Thymus (tissue), 14 donors: ENCODE measurements at places on chromosomes 6 and 20. TPM values are rescaled to one million over a fixed set of nuclear protein-coding genes. Genes with fewer than 3 reads are reported as not detected.

The GUCA1A gene
- 0.19 TPM for total RNA-seq

DNA sequence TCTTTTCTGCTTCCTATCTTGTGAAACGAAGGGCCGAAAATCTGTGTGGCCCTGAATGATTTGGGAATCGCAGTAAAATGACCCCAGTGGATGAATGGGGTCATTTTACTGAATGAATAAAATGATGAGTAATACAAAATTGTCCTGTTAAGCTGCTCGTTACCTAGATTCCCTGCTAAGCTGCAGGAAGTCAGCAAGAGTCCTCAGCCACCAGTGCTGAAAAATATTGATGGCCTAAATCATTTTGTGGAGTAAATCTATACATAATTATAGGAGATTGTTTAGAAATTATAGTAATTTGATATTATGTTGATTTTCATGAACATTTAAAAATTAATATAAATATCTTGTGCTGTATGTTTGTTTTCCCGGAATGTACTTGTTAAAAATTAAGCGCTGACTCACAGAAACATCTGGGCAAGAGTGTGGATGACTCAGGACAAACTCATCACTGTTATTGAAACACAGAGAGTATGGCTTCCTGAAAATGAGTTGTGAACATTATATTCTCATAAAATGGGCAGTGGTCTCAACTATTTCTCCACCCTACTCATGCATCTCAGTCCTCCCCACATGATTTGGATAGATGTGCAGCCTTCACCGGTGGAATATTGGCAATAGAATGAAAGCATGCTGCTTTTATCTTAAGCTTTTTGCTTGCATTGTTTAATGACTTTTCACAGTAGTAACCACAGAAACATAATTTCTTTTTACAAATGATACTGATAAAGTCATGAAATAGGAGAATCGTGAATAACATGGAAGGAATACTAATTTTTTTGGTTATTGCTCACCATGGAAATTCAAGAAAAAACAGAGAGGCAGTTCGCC lies 36.2 kb upstream of the RGS17 start:
- no peak for DNase-seq

The GJA10 gene
- total RNA-seq, result 0.05 TPM

The ID1 gene
- 39.4 TPM for total RNA-seq

The COX4I2 gene
- 4.1 TPM for total RNA-seq

The C2 gene
- 9.0 TPM for total RNA-seq

The HIVEP2 gene
- 16.4 TPM for total RNA-seq

- no peak for DNase-seq
These were observed 63.0 kb downstream of the ARID1B start for GRCh38 chr6:156840136-156840535.

The ITCH gene
- total RNA-seq, result 36.3 TPM

The ZFP57 gene
- total RNA-seq, result 0.09 TPM

The TCP11 gene
- 0.33 TPM for total RNA-seq

- no peak for DNase-seq
These were observed 1.1 kb downstream of the B4GALT5 start for GRCh38 chr20:49712646-49712995.

- DNase-seq, result peak; percentile 78
These were observed 872 bp upstream of the RBM39 start for GRCh38 chr20:35742741-35743523.

GRCh38 chr6:81785377-81785776 lies 32.9 kb upstream of the TENT5A start:
- DNase-seq, result no peak

DNA sequence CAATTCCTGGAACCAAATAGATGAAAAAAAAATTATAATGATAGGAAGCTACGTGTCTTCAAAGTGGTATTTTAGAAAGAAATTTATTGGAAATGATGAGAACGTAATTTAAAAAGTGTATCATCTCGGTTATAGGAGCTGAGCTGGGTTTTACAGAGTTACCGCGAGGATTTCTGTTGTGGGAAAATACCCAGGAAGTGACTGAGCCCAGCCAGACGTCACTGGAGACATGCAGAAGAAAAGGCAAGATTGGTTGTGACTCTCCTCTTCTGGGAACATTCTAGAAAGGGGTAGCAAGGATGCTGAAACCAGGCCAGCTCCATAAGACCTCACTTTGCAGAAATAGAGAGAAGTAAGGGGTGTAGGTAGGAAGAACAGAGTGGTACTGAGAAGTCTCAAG lies 95.9 kb upstream of the ADGRF1 start:
- DNase-seq, result no peak

DNA sequence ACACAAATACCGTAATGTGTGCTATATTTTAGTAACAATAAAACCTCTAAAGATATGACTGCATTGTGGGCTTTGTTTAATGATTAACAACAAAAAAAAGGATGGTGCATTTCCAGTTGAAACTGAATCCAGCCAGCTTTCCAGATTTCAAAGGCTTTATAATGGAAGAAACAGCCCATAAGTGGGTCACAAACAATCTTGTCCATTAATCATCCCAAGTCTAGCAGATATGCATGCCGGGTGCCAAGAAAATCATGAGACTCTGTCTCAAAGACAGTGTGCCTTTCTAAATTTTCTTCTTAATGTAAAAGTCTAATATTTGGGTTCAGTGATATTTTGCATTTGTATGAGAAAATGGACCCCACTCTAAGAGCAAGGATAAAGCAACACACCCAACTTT lies 20.6 kb upstream of the LAMP5 start:
- no peak for DNase-seq

DNA sequence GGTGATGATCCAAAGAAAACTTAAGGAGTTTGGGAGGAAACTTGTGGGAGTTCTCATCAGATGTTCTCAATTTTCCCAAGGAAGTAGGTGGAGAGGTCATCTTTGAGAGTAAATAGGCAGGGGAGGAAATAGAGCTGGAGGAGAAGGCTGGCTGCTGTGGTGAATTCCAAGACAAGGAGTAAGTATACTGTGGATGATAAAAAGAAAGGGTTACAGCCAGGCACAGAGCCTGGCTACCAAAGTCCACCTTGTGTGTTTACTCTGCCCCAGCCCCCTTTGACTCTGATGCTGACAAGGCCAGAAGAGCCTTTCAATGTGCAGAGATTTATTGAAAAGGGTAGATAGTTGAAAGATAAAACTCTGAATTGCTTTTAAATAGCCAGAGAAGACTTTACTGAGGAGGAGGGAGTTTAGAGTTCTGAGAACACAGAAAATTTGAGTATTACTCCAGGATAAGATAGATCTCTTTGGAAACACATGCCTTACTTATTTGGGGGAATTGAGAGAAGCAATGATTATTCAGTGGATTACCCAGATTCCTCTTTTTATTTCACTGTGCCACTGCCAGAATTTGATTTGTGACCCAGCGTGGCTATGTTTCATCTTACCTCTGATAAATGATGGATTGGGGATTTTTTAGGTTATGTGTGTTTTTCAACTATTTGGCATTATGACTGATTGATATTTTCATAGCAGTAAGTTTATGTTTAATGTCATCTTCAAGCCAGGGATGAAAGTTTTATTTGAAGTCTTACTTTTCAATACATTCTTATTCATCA lies 182.6 kb upstream of the JAG1 start:
- DNase-seq, result no peak

DNA sequence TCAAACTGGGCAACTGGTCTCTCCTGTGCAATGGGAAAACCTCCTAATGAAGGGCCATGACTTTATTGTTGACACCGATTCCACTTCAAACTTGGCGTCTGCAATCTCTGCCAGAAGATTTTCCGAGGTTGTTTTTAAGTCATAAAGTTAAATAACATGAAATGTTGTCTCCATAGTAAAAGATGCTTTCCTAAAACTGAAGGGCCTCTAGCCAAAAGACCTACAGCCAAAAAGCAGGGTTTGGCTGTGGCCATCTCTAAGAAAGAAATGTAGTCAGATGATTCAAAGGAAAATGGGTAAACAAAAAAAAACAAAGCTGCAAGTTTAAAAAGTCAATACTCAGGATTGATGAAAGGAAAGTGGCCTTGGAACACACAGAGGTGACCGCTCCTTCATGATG lies 14.1 kb downstream of the CD93 start:
- DNase-seq, result no peak

- no peak for DNase-seq
These were observed 586.5 kb upstream of the EPHA7 start for GRCh38 chr6:94005835-94006234.

- DNase-seq, result no peak
These were observed 54.2 kb downstream of the BCAS4 start for GRCh38 chr20:50848846-50849673.

DNA sequence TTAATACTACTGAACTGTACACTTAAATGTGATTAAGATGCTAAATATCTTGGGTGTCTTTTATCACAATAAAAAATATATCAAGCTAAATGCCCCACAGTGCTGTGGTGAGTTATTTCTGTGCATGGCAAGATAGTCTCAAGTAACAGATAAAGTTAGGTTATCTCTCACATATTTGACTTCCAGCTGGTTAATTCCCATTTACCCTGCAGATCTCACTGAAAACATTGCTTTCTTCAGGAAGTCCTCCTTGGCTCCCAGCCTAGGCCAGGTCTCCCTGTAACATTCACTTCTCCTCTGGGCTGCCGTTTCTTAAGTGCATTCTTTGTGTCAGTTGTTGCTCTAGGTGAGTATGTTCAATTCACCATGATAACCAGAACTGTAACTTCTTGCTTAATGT lies 59.1 kb downstream of the SLC22A1 start:
- DNase-seq, result no peak

GRCh38 chr6:11282245-11282644 lies 49.8 kb upstream of the NEDD9 start:
- DNase-seq, result no peak

DNA sequence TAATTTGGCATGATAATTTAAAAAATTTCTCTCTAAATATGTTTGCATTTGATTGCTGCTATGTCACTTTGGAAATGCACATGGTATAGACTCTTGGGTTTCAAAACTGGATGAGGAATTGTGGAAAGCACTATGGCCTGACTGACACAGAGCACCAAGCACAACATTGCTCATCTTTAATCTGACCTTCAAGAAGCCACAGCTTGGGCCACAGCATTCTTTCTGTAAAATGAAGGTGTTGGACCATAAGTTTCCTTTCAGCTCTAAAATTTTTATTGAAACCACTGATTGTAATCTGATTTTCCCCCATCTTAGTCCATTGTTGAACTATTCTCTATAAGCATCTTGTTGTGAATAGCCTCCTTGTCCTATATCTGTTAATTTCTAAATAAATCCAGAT lies 41.0 kb downstream of the QKI start:
- DNase-seq, result no peak

The RIPOR3 gene
- 12.2 TPM for total RNA-seq

DNA sequence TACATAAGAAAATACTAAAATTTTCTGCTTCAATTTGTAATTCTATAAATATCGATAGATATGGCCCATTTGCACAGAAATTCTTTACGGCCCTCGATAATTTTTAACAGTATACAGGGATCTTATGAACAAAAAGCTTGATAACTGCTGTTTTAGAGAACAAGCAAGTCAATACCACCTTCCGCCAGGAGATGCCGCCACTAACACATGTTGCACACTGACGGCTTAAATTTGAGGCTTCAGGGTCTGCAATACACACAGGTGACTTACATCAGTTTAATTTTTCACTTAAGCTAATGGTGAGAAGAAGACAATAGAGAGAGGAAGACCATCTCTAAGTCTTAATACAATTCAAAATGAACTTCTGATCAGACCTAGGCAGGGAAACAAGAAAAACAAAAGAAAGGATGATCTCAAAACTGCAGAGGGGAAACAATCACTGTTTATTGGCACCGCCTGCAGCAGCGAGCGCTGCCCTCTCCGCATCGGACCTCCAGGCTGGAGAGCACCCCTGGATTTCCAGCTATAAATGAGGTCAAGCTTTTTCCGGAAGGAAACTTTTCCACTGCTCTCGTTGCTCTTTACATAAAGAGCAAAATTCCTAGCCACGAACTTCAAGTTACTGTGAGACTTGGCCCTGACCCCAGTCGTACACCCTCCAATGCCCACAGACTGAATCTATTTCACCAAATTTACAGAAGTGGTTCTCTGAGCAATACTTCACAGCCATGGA lies 53.9 kb downstream of the OTOR start:
- DNase-seq, result peak; percentile 17

The CD164 gene
- total RNA-seq, result 234 TPM

DNA sequence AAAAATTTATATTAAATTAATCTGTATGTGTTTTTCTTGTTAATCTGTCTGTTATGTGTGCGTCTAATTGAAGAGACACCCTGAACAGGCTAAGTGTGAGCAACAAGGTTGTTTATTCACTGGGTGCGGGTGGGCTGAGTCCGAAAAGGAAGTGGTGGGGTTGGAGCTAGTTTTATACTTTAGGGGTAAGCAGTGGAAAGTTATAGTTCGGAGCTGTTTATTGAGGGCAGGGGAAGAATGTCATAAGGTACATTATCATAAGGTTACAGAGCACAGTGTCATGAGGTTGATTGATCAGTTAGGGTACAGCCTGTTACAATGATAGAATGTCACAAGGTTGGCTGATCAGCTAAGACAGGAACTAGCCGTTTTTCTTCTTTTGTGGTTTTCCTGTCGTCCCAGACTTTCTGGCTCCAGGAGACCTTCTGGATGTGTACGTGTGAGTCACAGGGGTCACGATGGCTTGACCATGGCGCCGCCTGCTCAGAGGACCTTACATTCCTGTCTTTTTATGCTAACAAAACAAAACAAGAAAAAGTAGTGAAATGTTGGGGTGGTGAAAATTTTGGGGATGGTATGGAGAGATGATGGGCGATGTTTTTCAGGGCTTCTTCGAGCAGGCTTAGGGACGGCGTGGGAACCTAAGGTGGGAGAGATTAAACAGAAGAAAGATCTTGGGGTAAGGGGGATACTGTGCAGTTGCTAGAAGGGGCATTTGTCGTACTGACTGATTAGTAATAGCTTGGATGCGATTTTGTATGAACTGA lies 754.0 kb upstream of the ADGRB3 start:
- no peak for DNase-seq

The ADGRF4 gene
- 0.19 TPM for total RNA-seq

DNA sequence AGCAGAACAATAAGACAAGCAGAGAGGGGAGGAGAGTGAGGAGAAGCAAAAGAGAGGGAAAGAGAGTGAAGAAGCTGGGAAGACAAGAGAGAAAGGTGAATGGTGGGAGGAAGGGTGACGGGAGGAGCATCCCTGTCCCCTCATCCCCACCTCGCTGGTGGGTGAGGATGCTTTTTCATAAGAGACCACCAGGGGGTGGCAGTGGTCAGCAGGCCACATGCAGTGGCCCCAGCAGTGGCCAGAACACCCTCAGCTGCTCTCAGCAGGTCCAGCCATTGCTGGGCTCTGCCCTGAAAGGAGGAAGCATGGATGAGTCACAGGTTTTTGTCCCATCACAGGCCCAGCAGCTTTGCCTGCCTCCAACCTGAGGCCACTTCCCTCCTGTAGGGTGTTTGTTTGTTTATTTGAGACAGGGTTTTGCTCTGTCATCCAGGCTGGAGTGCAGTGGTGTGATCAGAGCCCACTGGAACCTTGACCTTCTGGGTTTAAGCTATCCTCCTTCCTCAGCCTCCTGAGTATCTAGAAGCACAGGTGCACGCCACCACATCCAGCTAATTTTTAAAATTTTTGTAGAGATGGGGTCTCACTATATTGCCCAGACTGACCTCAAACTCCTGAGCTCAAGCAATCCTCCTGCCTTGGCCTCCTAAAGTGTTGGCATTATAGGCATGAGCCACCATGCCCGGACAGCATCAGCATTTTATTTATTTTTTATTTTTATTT lies 24.0 kb downstream of the FGD2 start:
- DNase-seq, result no peak

GRCh38 chr6:14434916-14435690 lies 317.5 kb downstream of the CD83 start:
- DNase-seq, result no peak
